ENCODE measurements at places on chromosomes 1 and 21. TPM values are rescaled to one million over a fixed set of nuclear protein-coding genes. Genes with fewer than 3 reads are reported as not detected.

GRCh38 chr1:114157275-114157660, 3.6 kb upstream of the SYT6 start:
- DNase-seq, result no peak

Gene TSPAN2
- 0.21 TPM for total RNA-seq

GRCh38 chr21:38330666-38331065, 73.9 kb downstream of the KCNJ15 start:
- DNase-seq, result no peak

DNA sequence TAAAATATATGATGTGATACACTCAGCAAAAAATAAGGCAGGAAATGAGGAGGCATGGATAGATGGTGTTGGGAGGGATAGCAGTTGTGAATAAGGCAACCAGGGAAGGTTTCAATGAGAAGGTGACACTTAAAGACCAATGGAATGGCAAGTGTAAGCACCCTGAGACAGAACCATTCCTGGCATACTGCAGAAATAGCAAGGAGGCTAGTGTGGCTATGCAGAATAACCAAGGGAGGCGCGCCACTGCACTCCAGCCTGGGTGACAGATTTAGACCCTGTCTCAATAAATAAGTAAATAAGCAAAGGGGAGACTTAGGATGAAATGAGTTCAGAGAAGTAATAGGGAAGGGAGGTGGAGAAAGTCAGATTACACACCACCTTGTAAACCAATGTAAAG, 113.9 kb downstream of the TOMM20 start:
- DNase-seq, result no peak

Gene CD1C
- total RNA-seq, result 0.45 TPM

Gene S100A14
- not detected for total RNA-seq

Gene B3GALT2
- total RNA-seq, result 0.05 TPM

- no peak for DNase-seq
Measured at GRCh38 chr1:212119863-212120262, 84.3 kb downstream of the DTL start.

DNA sequence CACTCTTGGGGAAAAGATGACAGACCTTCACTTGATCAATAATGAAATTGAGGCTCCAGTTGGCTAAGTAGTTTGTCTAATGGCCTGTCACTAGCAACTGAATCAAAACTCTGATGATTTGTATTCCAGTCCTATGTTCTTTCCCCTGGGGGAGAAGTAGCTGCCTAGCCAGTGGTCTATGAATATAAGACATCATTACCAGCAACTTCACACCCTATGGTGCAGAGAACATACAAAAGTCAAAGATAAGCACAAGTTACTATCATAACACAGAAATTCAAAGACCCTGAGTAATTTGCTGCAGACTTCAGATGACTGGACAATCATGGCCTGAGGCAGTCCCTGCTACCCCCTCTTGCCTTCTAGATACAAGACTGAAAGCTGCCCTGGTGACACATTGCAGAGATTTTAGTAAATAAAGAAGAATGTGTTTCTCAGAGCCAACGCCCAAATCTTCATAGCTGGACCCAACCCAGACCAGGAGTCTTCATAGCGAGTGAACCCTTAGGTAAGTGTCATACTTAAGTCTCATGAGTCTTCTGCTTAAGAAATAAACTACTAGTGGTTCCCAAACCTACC, 993 bp downstream of the PDZK1 start:
- no peak for DNase-seq

GRCh38 chr1:181222972-181223505, 134.5 kb downstream of the IER5 start:
- DNase-seq, result no peak

GRCh38 chr1:26158271-26158907, 490 bp upstream of the FAM110D start:
- DNase-seq, result no peak

Gene RHBDL2
- not detected for total RNA-seq

GRCh38 chr1:108572182-108572581, 12.3 kb downstream of the EEIG2 start:
- no peak for DNase-seq

- DNase-seq, result no peak
Measured at GRCh38 chr1:48499211-48499735, 27.3 kb upstream of the SPATA6 start.

- no peak for DNase-seq
Measured at GRCh38 chr1:228043281-228043848, 36.6 kb downstream of the WNT3A start.

Gene TTC4
- total RNA-seq, result 41.6 TPM

Gene FCRLB
- not detected for total RNA-seq
